Foreskin keratinocyte (primary cell): ENCODE measurements at places on chromosomes 7 and 10. TPM values are rescaled to one million over a fixed set of nuclear protein-coding genes. Genes with fewer than 3 reads are reported as not detected.

The PLAC9 gene
- polyA plus RNA-seq = not detected in 2 replicates

DNA sequence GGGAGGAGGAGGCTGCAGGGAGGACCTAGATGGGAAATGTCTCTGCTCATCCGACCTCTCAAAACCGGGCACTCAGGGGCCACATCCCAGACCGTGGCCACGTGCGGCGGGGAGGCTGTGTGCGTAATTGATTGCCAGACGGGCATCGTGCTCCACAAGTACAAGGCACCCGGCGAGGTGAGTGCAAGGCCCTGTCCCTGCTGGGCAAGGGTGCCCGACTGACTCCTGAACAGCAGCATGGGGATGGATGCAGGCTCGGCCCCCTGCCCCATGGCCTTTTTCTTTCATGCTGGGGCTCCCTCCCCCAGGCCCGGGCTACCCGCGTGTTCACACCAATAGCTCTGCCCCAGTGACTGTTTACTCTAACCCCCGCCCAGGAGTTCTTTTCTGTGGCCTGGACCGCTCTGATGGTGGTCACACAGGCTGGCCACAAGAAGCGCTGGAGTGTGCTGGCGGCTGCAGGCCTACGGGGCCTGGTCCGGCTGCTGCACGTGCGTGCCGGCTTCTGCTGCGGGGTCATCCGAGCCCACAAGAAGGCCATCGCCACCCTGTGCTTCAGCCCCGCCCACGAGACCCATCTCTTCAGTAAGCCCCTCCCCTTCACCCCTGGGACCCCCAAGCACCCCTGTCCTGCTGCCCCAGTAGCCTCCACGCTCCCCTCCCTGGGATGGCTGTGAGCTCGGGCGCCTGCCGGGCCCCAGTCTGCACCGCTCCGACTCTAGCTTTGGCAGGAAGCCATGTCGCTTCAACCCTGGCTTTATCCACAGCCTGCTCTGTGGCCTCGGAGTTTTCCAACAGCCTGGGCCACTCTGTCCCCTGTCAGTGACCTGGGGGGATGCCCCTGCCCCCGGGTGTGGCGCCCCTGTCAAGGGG lies 3.9 kb downstream of the LRWD1 start:
- no peak for DNase-seq

The IFIT2 gene
- polyA plus RNA-seq = 1.0 and 1.1 TPM in 2 replicates

The MYOF gene
- 56.1 and 63.0 TPM in 2 replicates for polyA plus RNA-seq

The LRRC18 gene
- polyA plus RNA-seq = not detected in 2 replicates

GRCh38 chr10:79143879-79144278 lies 75.1 kb downstream of the ZMIZ1 start:
- no peak for DNase-seq

The DYNC1I1 gene
- polyA plus RNA-seq = 0.09 and 0.18 TPM in 2 replicates

The INHBA gene
- polyA plus RNA-seq = 28.3 and 51.9 TPM in 2 replicates

DNA sequence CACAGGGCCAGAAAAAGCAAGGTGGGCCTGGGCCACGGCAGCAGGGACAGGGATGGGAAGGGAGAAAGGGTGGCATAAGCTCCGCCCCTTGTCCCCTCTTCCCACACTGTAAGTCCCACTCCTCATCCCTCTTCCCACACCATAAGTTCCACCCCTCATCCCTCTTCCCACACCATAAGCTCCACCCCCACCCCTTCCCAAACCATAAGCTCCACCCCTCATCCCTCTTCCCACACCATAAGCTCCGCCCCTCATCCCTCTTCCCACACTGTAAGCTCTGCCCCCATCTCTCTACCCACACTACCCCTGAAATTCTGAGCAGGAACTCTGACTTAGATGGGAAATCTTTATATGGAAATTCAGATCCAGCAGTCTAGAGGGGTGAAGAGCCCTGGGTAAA lies 55.7 kb downstream of the HSPA12A start:
- no peak for DNase-seq

DNA sequence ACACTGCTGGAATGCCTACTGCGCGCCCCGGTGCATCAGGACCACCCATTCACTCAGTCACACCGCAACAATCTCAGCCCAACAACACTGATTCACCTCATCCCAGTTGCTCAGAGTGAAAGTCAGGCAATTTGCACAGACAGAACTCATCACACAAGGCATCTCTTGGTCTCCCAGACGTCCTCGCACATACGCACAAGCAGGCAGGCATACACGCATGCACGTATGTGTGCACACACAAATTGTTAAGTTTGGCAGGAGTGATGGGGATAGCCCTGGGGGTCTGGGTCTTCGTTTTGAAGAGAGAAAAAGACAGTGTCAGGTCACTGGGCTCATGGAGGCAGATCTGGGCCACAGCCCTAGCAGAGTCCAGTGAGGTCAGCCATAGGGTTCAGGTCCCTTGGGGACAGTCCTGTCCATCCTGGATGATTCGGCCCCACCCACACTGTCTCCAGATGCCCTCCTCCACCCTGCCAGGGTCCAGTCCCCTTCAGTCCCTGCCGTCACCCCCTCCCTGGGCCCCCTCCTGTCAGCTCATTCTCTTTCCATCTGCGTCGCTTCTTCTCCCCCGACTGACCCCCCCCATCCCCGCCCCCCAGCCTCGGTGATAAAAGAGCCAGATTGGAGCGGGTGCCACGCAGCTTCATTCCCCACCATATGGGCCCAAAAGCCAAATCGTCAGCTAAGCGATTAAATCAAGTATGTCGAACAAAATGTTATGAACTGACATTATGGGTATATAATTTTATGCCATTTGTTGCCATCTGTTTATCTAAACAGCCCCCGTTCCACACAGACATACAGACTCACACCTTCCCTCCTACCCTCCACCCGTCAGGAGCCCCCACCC lies 48.5 kb upstream of the SLF2 start:
- DNase-seq = no peak

GRCh38 chr10:16292366-16292765 lies 144.4 kb upstream of the PTER start:
- DNase-seq = no peak

- no peak for DNase-seq
Observed at GRCh38 chr10:27699776-27700175, 45.8 kb downstream of the MKX start.

The TMEM225B gene
- 0.19 TPM in 2 replicates for polyA plus RNA-seq

The PON1 gene
- polyA plus RNA-seq = not detected in 2 replicates

DNA sequence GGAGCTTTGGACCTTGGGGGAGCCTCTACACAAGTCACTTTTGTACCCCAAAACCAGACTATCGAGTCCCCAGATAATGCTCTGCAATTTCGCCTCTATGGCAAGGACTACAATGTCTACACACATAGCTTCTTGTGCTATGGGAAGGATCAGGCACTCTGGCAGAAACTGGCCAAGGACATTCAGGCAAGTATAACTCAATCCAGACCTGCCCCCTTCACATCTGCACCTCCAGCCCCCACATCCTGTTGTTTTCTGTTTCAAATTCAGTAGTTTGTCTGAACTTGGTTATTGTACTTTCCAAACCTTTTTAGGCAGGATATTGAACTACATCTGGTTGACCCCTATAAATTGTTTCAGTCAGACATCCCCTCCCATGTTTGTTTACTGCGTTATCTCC lies 62.4 kb upstream of the CC2D2B start:
- no peak for DNase-seq

GRCh38 chr10:45580371-45581215 lies 92.0 kb downstream of the ZFAND4 start:
- no peak for DNase-seq

- no peak for DNase-seq
Observed at GRCh38 chr10:86205306-86206239, 161.0 kb downstream of the GRID1 start.

GRCh38 chr7:111508387-111508786 lies 53.9 kb downstream of the IMMP2L start:
- DNase-seq = no peak

DNA sequence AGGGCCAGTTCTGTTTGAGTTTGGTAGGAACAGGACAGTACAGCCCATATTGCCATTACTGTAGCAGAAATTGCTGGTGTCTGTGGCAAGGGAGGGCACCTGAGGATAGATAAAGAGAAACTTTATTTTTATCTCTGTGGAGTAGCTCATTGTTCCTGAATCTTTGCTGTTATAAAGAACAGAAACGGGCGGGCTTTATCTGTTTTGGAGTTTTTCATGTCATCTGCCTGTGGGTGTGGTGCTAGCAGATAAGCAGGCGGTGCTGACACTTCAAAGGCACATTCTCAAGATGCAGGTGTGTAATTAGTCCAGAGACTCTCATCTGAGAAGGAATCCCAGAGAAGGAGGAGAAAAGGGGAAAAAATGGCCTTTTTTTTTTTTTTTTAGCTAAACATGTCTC lies 11.5 kb downstream of the ZNF273 start:
- DNase-seq = no peak

The TNS3 gene
- 2.4 and 2.9 TPM in 2 replicates for polyA plus RNA-seq

DNA sequence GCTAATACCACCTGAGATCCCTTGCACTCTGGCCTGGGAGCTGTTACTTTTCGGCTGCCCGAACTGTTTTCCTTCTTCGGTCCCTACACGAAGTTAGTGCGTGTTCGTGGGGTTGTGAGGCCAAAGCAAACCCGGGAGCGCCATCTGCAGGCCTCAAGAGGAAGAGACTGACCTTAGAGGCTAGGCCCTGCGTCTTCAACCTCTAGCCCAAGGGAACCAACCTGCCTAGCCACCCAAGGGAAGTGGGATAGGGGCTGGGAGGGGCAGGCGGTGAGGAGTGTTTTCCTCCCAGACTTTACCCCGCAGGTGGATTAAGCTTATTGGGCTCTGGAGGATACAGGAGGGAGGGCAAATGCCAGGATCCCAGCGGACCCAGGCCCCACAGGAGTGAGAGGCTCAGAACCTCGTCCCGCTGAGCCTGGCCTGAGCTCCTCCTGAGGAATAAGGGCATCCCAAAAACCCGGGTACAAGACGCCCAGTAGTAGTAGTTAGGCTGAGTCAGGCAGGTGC lies 1.7 kb upstream of the PAX2 start:
- no peak for DNase-seq

The AZGP1 gene
- 0.33 and 0.59 TPM in 2 replicates for polyA plus RNA-seq

GRCh38 chr10:14312014-14312413 lies 18.7 kb downstream of the FRMD4A start:
- DNase-seq = no peak

- no peak for DNase-seq
Observed at GRCh38 chr10:78846760-78847159, 222.0 kb upstream of the ZMIZ1 start.

DNA sequence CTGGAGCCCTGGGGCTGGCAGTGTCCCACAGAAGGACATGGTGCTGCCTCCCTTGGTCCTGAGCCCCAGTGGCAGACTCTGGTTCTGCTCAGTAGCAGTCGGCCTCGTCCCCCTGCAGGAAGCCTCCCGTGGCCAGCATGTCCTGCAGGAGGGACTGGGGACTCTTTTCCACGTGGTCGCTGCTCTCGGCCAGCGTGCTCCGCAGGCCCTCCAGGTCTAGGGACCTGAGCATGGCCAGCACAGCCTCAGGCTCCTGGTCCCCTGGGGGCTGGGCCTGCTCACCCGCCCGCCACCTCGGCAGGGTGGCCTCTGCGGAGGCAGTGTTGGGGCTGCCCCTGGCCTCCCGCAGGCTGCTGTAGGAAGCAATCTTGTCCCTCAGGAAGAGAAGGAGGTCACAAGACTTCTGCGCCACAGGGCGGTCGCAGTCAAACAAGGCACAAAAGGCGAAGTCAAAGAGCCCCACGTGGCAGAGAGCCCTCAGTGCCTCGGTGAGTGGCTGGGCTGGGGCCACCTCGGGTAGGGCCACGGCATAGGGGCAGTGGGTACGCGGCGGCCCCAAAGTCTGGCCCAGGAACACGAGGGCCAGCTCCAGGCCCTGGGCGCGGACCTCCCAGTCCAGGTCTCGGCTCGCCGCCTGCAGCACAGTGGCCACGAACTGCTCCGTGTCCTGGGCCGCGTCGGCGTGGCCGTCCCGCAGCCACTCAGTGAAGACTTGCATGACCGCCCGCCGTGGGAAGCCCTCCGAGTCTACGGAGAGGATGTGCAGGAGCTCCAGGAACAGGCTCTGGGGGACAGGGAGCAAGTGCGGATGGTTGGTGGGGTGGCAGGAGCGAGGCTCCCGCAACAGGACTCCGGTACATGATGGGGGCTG lies 17.1 kb downstream of the BRAT1 start:
- no peak for DNase-seq

DNA sequence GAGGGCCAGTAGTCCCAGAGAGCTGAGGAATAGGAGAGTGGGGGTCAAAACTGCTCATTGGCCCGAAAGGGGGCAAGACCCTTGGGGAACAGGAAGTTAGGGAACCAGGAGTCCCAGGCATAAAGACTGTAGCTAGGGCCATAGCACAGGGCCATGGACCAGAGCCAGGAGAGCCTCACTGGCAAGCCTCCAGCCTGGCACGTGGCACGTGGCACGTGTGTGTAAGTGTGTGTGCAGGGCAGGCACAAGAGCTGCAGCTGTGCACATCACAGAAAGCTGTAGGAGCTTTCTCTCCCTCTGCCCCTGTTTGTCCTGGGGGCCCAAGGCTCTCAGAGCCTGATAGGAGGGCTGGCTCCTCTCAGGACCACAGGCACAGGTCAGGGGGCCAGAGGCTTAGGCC lies 47.8 kb upstream of the SLF2 start:
- DNase-seq = no peak

GRCh38 chr7:41431671-41432070 lies 271.2 kb downstream of the INHBA start:
- no peak for DNase-seq

DNA sequence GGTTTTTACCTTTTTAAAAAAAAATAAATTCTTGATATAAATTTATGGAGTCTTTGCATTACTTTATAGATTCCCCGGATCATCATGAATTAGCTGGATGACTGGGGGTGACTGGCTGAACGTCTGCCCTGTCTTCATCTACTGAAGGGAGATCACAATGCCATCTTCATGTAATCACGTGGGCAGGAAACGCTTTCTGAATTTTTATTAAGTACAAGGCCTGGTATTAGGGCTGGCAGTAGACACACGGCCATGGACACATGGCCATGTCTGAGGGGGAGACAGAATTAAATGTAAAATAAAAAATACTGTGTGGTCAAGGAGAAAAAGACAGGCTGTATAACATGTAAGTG lies 111.2 kb downstream of the VIPR2 start:
- DNase-seq = no peak

The HECW1 gene
- 0.10 TPM in 1 of 2 replicates, not detected in the other for polyA plus RNA-seq

GRCh38 chr10:60574388-60574787 lies 184.7 kb upstream of the ANK3 start:
- DNase-seq = peak; percentile 7

GRCh38 chr10:130905386-130905785 lies 406.1 kb downstream of the TCERG1L start:
- DNase-seq = no peak

GRCh38 chr7:129741743-129742213 lies 130.3 kb downstream of the NRF1 start:
- DNase-seq = no peak

DNA sequence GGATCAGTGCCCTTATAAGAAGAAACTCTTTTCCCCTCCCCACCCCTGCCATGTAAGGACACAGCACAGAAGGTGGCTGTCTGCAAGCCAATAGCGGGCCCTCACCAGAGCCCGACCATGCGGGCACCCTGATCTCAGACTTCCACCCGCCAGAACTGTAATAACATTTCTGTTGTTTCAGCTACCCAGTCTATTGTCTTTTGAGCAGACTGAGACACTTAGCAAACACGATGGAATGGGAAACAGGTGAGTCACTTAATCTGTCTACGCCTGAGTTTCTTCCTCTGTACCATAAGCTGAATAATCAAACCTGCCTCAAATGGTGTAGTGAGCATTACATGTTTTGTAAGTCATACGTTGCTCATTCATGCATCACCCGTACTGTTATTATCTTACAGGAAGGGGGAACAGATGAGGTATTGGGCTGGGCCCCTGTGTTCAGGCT lies 58.2 kb downstream of the STRA8 start:
- peak; percentile 100 for DNase-seq

The VSTM2A gene
- polyA plus RNA-seq = not detected in 2 replicates
